ENCODE measurements at places on chromosomes 2 and 18.

- DNase-seq, result no peak
Measured at GRCh38 chr18:67875944-67876343, 359.4 kb upstream of the DSEL start.

DNA sequence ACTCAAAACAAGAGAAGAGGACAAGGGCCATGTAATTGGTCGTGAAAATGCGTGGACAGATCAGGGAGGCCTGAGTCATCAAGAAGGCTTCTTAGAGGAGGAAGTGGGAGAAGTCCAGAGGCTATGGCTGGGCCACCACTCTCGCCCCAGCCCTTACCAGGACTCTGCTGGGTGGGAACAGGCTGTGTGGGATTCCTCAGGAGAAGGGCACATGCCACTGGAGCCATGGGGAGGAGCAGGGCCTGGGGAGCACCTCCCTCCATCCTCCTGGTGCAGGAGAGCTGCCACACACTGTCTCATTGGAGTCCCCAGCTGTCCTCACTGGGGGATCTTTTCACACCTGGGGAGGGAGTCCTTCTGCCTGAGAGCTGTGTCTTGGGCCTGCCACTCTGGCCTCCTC lies 9.4 kb upstream of the RALB start:
- DNase-seq, result no peak

- no peak for DNase-seq
Measured at GRCh38 chr18:54100466-54100865, 124.0 kb downstream of the MBD2 start.

DNA sequence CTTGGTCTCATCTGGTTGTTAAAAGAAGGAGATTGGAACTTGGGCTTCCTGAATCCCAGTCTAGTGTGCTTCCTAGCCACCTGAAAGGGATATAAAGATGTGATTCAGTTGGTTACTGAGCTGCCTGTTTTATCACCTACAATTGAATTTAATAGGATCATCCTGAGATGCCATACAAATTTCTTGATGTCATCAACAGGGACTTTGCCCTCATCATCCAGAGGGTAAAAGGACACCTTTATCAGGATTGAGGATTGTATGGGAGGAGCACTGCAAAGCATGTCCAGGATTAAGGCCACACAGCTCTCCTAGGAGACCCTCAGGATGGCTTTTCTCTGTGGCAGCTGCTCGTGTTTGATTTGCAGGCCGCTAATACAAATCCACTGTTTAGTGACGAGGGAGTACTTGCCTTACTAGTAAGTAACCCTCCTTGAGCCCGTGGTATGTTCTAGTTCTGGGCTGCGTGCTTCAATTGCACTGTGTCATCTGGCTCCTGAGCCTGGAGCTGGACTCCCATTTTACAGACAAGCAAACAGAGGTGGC lies 28.6 kb downstream of the SH3RF3 start:
- no peak for DNase-seq

DNA sequence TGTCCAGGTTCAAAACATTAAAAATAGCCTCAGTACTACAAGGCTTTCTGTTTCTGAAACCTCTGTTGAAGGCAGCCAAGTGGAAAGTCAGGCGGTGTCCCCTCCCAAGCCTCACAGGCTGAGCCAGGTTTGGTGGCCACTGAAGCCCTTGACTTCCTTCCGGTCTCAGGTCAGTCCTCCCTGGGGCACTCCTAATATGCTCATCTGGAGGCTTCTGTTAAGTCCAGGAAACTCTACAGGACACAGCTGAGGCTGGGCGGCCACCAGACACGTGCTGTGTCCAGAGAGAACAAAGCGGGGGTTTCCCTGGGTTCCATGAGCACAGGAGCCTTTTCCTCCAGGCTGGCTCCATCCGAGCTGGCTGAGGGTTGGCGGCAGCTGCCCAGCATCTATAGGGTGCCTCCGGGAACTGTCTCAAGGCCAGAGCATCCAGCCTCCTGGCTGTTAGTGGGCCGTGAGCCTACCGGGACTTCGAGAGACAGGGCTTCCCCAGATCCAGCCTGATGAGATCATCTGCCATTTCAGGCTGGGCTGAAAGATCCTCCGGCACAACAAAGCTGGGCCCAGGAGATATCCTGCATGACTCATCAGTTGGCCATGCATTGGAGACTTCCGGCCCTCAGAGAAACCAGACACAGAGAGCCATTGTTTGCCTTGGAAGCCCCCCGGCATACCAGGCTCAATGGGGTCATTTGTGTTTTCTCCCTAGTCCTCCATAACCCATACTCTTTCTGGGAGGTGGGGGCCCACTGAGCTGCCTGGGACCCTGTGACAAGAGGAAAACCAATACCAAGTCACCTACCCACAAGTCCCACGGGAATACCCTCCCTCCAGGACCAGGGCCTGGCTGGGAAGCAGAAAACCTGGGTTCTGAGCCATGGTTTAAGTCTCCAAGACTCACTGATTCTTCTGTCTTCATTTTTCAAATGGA lies 71.7 kb downstream of the HS1BP3 start:
- no peak for DNase-seq

All from CD4-positive, alpha-beta T cell treated with Interleukin-1 beta for 1 hour (primary cell).